ENCODE measurements at places on chromosomes 1 and 21. TPM values are rescaled to one million over a fixed set of nuclear protein-coding genes. Genes with fewer than 3 reads are reported as not detected.

GRCh38 chr1:47554901-47555300 lies 117.1 kb downstream of the FOXD2 start:
- H3K36me3 ChIP-seq = no peaks in the 10 kb centered on the region
- no peak overlapping the region for H3K27ac ChIP-seq
- peaks cover 10% of the 10 kb centered on the region for H3K4me1 ChIP-seq
- H3K27me3 ChIP-seq = no peaks in the 10 kb centered on the region
- H3K4me3 ChIP-seq = no peak overlapping the region

DNA sequence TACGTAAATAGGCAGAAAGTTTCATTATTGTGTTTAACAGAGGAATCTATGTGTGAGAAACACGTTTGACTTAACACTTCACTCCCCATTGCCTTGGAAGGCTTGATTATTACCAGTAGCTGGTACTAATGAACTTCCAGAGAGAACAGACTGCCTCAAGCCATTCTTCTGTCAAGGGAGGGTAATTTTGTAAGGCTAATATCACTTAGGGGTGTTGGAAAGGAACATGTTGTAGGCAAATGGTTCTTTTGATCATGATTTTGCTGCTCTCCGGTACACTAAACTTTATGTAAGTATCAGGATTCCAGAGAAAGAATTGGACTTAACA lies 1.8 kb downstream of the LAMC1 start:
- no peaks in the 10 kb centered on the region for H3K4me1 ChIP-seq
- no peak for DNase-seq
- no peaks in the 10 kb centered on the region for H3K36me3 ChIP-seq
- H3K27ac ChIP-seq = peak overlapping the region; percentile 94
- H3K27me3 ChIP-seq = no peaks in the 10 kb centered on the region
- H3K4me3 ChIP-seq = no peak overlapping the region

GRCh38 chr1:206654828-206655227 lies 19.5 kb downstream of the DYRK3 start:
- H3K27me3 ChIP-seq = no peaks in the 10 kb centered on the region
- H3K4me3 ChIP-seq = no peak overlapping the region
- H3K36me3 ChIP-seq = no peaks in the 10 kb centered on the region
- no peak overlapping the region for H3K27ac ChIP-seq

The IL19 gene
- total RNA-seq = not detected

The C1orf74 gene
- total RNA-seq = 1.9 TPM

The CDCA8 gene
- total RNA-seq = 4.1 TPM

DNA sequence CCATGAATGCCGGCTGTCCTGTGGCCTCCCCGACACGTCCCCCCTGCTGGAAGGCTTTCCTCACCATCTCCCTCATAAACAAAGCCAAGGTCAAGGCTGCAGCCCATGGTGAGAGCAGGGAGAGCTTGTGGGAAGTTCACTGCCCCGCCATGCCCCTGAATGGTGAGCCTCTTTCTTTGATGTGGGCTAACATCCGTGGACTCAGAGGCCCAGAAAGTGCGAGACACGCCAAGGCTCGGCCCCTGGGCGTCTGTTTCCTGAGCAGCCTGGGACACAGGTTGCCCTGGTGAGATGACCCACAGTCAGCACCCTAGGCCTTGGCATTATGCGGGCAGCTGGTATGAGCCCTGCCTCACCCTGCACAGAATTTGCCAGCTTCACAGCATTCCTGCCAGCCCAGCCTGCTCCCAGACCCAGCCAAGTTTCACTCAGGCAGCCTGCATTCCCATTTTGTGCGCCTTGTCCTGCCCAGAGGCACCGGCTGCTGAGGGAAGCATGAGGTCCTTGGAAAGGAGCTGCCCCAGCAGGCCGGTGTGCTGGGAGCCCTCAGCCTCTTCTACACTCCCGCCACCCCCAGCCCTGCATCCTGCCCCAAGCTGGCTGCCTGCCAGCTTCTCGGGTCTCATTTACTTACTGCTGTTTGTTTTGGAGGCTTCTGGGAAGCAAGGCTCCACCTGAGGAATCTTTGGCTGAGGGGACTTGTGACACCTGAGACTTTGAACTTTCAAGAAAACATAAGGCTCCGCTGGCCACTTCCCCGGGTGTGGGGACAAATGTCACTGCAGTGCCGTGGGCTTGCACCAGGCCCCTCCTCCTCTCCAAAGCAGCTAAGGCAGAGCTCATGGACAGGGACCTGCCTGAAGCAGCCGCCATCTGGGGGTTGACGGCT lies 31.9 kb downstream of the NEK2 start:
- H3K27ac ChIP-seq = peak overlapping the region; percentile 14
- DNase-seq = peak; percentile 62
- H3K4me1 ChIP-seq = peaks cover 19% of the 10 kb centered on the region
- no peaks in the 10 kb centered on the region for H3K27me3 ChIP-seq

The RORC gene
- 10.7 TPM for total RNA-seq

GRCh38 chr1:228835911-228836310 lies 100.6 kb downstream of the RHOU start:
- no peaks in the 10 kb centered on the region for H3K4me1 ChIP-seq
- H3K27ac ChIP-seq = no peak overlapping the region
- no peaks in the 10 kb centered on the region for H3K36me3 ChIP-seq
- H3K27me3 ChIP-seq = no peaks in the 10 kb centered on the region
- no peak overlapping the region for H3K4me3 ChIP-seq

The AMY1A gene
- not detected for total RNA-seq

DNA sequence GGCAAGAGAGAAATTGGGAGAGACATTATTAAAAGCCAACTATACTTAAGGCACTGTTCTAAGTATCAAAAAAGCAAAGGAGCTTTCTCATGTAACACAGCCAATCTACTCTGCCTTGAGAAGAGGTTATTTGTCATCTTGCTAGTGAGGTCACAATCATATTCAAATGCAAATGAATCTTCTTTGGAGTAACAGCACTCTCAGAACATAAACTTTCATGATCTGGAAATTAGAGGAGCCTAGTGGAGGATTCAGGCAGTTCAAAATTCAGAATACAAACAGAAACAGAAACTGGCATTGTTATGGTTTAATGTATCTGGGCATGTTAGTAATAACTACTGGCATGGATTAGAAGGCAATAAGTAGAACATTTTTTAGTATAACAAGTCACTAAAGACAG lies 57.4 kb downstream of the ARID4B start:
- H3K4me3 ChIP-seq = no peak overlapping the region
- no peak overlapping the region for H3K27ac ChIP-seq
- no peak for DNase-seq
- H3K27me3 ChIP-seq = no peaks in the 10 kb centered on the region
- H3K36me3 ChIP-seq = no peaks in the 10 kb centered on the region

DNA sequence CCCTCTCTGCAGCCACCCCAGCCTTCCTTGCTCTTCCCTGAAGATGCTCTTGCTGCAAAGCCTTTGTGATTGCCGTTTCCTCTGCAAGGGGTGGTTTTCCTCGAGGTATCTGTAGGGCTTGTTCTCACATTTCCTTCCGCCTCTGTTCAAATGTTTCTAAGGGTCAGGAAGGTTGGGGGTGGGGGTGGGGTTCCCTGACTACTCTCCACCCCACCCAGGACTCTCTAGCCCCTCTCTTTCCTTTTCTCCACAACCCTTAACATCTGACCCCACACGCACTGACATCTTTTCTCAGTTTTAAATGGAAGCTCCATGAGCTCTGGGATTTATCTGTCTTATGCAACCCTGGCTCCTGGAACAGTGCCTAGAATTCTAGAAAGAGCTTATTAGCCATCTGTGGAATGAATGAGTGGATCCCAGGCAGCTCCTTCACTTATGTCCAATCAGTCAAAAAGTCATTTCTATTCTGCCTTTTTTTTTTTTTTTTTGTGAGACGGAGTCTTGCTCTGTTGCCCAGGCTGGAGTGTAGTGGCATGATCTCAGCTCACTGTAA lies 27.3 kb upstream of the ZNF362 start:
- H3K4me3 ChIP-seq = no peak overlapping the region
- no peak overlapping the region for H3K27ac ChIP-seq
- no peaks in the 10 kb centered on the region for H3K4me1 ChIP-seq
- no peaks in the 10 kb centered on the region for H3K27me3 ChIP-seq
- no peak for DNase-seq

The ELAPOR1 gene
- 87.7 TPM for total RNA-seq

DNA sequence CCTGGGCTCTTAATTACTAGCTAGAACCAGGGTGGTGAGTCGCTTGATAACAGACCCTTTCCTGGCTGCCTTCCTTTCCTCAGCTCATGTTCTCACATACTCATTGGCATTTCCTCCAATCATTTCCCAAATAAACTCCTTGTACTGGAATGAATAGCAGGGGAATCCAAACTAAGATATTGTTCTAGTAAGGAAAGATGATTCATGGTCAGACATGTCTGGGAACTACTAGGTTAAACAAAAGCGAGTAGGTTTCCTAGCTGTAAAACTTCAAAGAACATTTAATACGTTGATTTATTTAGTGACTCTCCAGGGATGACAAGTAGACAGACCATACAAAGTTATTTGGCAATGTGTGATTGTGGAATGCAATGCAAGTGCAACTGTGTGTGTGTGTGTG lies 121.2 kb upstream of the KCNJ6 start:
- H3K4me1 ChIP-seq = no peaks in the 10 kb centered on the region
- H3K36me3 ChIP-seq = no peaks in the 10 kb centered on the region
- no peak for DNase-seq
- H3K27ac ChIP-seq = no peak overlapping the region

The CPT2 gene
- 23.1 TPM for total RNA-seq

DNA sequence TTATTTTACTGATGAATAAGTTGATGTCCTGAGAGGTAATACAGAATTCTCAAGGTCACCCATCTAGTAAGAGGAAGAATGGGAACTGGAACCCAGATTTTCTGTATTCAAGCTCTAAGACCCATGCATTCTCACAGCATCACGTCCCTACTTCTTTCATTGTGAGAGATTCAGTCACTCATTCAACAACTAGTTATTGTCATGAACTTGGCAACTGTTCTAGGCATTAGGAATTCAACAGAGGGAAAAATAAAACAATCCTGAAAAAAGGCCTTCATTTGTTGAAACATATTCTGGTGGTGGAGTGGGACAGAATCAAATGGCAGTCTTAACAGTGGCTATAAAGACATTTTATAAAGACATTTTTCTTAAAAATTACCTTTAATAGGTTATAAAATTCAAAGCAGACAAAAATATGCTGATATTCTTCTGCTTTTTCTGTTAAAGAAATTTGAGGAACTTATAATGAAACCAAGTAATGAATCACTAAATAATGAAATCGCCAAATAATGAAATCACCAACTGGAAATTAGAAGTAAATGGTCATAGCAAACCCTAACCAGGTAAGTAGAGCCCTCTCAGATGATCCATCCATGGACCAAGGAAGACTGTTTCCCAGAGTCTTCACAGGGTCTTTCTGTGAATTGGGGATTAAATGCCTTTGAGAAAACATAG lies 136.5 kb upstream of the DPYD start:
- no peaks in the 10 kb centered on the region for H3K36me3 ChIP-seq
- no peak overlapping the region for H3K27ac ChIP-seq
- no peak overlapping the region for H3K4me3 ChIP-seq
- DNase-seq = no peak
- H3K27me3 ChIP-seq = no peaks in the 10 kb centered on the region

- no peaks in the 10 kb centered on the region for H3K27me3 ChIP-seq
- DNase-seq = no peak
- H3K27ac ChIP-seq = no peak overlapping the region
- H3K36me3 ChIP-seq = peaks cover 86% of the 10 kb centered on the region
- no peaks in the 10 kb centered on the region for H3K4me1 ChIP-seq
- H3K4me3 ChIP-seq = no peak overlapping the region
These were observed 17.2 kb upstream of the SEMA4A start for GRCh38 chr1:156135930-156136871.

DNA sequence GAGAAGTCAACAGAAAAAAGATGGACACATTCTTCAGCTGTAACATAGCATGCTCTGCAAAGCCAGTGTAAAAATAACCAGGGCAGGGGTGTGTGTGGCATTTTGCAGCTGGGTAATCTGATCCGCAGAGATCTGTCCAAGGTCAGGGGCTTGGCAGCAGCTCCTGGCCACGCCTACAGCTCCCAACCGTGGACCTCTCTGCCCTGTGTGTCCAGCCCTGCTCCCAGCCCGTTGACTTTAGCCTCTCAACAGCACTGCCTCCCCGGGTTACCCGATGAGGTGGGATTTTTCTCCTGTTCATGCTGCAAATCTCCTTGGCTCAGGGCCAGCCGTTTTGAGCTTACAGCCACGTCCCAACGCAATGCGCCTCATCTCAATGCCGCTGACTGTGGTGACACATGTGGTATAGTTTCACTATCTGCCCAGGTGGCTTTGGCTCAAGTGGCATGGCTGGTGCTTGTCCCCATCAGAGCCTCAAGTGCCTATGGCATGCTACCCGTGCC lies 68.1 kb downstream of the VWA5B1 start:
- no peaks in the 10 kb centered on the region for H3K4me1 ChIP-seq
- H3K27ac ChIP-seq = no peak overlapping the region
- no peak overlapping the region for H3K4me3 ChIP-seq

Measured in Peyer's patch (tissue), 4 donors.